NB4 (cell line): ENCODE measurements at places on chromosomes 13 and 19.
A peak's percentile ranks its signal among the peaks of the same experiment; 100 is the strongest.

DNA sequence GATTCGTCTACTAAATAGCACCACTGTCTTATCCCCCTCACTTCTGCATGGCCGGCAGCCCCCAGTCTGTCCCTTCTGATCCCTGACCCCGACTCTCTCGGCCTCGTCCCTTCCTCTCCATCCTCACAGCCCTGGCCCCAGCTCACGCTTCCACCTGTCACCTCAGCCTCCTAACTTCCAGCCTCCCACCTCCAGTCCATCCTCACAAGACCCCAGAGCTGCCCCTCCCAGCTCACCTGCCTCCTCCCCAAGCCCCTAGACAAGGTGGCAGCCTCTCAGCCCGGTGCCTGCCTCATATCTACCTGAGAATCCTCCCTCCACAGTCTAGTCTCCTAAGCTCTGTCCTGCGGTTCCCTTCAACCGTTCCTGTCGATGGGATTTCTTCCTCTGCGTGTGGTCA, 10.0 kb downstream of the KCNC3 start:
- no peak for DNase-seq

GRCh38 chr13:74325106-74325505, 190.9 kb upstream of the KLF12 start:
- DNase-seq = no peak

DNA sequence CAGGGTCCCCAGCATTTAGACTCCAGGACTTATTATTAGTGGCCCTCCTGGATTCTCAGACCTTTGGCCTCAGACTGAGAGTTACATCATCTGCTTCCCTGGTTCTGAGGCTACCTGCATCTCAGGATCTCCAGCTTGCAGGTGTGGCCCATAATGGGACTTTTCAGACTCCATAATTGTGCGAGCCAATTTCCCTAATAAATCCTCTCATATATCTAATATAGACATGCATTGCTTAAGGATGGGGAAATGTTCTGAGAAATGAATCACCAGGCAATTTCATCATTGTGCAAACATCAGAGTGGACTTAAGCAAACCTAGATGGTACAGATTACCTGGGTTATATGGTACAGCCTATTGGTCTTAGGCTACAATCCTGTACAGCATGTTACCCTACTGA, 116.5 kb upstream of the FBXL3 start:
- no peak for DNase-seq

DNA sequence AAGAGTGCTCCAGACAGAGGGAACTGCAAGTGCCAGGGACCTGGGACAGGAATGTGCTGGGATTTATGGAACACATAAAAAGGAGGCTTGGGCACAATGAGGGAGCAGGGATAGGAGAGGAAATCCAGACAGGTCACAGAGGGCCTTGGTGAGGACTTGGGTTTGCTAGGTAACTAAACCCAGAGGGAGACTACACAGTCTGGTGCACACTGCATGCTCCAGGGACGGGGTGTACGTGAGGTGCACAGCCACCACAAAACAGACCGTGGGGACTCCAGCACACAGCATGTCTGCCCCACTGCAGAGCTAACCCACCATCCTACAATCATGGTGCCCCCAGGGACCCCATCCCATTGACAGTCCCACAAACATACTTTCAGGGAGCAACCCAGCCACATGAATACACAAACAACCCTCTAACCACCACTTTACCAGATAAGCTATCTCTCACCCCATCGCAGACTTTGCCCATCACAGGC, 5.5 kb upstream of the ZFP36 start:
- no peak for DNase-seq

DNA sequence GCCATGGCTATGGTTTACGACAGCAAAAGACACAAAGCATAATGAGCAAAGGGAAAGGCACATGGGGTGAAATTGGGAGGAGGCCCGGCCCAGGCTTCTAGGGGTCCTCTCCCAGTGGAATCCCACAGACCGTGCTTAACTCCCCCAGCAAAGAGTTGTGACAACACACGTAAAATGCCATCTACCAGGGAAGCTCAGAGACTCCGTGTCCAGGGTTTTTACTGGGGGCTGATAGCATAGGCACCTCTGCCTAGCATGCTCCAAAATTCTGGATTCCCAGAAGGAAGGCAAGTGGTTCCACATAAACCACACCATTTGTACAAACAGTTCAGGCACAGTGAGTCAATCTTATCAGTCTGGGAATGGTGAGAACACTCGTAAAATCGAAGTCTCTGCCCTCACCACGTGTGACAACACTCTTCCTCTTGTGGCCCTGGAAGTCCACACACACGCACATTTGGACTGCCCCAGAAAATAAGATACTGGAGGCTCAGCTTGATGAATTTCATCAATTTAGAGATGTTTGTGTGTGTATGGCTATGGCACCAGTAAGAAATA, 34.9 kb downstream of the RHPN2 start:
- DNase-seq = no peak

DNA sequence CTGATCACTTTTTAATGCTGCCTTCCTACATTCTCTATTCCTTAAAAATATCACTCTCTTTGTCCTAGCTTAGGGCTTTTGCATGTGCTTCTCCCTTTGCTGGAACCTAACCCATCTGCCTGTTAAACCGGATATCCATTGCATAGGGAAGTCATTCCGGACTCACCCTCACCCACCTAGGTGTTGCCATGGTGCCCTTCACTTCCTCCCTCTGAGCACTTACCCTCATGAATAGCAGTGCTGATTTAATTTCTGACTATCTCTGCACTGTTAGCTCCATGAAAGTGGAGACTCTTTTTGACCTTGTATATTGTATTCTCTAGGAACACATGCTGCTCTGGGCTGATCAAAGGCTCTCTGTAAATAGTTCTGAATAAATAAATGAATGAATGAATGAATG, 401.9 kb downstream of the PCDH20 start:
- DNase-seq = no peak

DNA sequence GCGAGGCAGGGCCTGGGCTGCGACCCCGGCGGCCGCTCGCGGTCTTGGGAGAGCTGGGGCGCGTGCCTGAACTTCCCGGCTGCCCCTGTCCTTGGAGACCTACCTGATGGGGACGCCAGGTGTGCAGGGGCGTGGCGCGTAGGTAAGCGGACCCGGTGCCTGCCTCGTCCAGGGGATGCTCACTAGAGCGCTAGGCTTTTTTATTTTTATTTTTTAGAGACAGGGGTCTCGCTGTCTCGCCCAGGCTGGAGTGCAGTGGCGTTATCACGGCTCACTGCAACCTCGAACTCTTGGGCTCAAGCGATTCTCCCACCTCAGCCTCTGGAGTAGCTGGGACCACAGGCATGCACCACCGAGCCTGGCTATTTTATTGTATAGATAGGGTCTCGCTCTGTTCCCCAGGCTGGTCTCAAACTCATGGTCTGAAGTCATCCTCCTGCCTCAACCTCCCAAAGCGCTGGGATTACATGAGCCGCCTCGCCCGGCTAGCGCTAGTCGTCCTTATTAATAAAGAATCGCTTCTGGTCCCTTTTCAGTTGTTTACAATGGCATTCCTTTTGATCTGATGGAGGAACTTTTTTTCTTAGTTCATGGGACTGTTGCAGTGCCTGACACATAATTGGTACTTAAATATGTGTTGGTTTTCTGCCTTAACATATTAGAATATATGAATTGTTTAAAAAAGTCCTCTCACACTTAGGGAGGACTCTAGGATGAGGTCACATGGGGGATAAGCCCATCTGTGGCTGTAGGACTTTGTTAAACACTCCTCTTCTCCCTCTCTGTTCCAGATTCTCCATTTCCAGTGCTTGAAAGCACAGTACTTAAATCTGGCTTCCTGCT, 812 bp downstream of the DPY19L3 start:
- no peak for DNase-seq

DNA sequence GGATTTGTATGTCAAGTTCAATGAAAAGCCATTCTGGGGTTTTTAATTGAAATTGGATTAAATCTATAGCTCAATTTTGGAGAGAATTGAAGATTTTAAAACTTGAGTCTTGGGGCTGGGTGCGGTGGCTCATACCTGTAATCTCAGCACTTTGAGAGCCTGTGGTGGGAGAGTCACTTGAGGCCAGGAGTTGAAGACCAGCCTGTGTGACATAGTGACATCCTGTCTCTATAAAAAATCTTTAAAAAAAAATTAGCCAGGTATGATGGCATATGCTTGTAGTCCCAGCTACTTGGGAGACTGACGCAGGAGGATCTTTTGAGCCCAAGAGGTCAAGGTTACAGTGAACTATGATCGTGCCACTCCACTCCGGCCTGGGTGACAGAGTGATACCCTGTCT, 41.2 kb downstream of the VAV1 start:
- no peak for DNase-seq

DNA sequence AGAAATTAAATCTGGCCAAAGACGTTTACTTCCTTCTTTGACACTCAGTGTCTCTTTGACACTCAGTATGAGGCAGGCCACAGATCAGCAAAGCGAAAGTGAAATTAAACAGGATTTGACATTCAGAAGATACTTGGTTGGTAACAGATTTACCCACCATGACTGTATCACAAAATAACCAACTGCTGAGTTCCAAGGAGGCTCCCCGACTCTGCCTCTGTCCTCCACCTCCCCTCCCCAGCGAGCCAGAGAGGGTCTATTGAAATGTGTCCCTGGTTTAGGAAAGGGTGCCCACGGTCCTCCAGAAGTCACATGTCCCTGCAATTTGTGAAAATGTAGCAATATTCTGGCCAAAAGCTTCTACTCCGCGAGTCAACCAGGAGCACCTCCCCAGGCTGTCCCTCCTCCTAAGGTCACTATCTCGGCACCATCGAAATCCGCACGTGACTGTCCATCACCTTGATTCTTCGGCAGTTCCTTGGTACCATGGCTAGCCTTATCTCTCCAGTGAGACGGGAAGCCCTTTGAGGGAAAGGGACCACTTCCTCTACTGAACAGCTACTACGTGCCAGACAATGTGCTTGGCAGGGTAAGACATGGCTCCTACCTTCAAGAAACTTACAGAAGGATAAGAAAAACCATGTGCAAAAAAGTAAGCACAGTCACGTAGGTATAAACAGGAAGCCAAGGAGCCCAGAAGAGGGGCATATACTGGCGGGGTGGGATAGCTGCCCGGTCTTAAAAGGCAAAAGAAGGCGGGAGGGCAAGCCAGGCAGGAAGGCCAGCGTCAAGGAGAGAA, 1.5 kb downstream of the N4BP2L1 start:
- DNase-seq = peak; percentile 87

GRCh38 chr19:2237869-2238153, 1.2 kb downstream of the SF3A2 start:
- no peak for DNase-seq

GRCh38 chr19:30341611-30342201, 30.5 kb upstream of the ZNF536 start:
- DNase-seq = no peak

- DNase-seq = no peak
These were observed 7.2 kb downstream of the FCHO1 start for GRCh38 chr19:17758515-17758914.

- no peak for DNase-seq
These were observed 141.9 kb downstream of the SUCLA2 start for GRCh38 chr13:47859165-47859564.
